ENCODE measurements at places on chromosomes 6 and 20.

DNA sequence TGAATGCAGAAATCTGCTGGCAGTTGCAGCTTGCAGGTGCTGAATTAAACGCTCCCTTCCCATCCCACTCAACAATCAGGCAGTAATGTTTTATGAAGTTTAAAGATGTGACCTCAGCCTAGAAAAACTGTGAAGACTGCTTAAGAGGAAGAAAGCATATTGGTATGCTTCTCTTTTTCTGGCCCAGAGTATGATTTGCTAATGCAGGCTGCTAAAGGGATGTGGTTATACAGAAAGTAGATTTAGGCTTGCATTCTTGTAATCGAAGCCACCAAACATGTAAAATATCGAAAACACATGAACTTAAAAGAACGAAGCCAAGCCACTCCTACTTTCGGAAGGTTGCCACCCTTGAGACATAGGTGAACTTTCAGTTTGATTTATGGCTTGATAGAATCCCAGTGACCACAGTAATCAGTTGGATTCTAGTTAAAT is 40.7 kb downstream of the MAP3K5 start:
- no peak for DNase-seq

- DNase-seq = no peak
Observed at GRCh38 chr6:1820165-1820564, 210.4 kb downstream of the FOXC1 start.

- no peak for DNase-seq
Observed at GRCh38 chr6:56897789-56898529, 56.9 kb upstream of the BEND6 start.

DNA sequence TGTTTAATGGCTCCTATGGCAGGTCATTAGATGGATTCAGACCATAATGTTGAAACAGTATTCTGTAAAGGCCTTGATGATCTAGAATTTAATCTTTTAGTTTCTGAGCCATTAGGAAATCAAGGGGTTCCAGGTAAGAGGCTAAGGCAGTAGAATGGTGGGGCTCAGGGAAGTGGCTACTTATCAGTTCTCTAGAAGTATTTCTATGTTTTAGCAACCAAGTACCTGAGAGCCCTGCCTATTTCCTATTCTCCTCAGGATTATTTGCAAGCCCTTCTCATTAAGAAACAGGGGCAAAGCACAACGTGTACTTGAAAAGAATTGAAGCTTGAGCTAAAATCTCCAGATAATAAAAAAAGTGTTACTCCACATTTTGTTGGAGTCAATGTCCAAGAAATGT is 646.5 kb downstream of the RNF144B start:
- DNase-seq = no peak

GRCh38 chr20:61120595-61121515 is 131.2 kb upstream of the CDH4 start:
- no peak for DNase-seq
